Stimulated activated CD8-positive, alpha-beta memory T cell treated with anti-CD3 and anti-CD28 coated beads, Interleukin-12 subunit alpha, Interleukin-12 subunit beta, amount 100 ng/mL, for 1 hour (primary cell): ENCODE measurements at places on chromosomes 11 and 22.
A peak's percentile ranks its signal among the peaks of the same experiment; 100 is the strongest.

GRCh38 chr22:29030618-29031226 lies 30.9 kb downstream of the C22orf31 start:
- DNase-seq, result no peak

DNA sequence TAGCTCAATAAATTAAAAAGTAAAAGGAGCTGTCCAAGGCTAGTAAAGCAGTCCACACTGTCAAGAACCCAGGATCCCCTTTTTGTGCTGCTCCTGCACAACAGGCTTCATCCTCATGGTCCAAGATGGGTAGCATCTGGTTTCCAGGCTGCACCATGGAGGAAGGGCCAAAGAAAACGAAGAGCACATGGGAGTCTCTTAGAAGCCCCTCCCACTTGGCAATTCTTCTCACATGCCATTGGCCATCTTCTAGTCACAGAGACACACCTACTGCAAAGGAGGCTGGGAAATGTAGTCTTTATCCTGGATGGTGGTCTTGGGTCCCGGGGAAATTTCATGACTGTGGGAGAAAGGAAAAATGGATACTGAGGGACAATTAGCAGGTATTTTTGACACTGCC lies 37.8 kb downstream of the PRR5L start:
- no peak for DNase-seq

DNA sequence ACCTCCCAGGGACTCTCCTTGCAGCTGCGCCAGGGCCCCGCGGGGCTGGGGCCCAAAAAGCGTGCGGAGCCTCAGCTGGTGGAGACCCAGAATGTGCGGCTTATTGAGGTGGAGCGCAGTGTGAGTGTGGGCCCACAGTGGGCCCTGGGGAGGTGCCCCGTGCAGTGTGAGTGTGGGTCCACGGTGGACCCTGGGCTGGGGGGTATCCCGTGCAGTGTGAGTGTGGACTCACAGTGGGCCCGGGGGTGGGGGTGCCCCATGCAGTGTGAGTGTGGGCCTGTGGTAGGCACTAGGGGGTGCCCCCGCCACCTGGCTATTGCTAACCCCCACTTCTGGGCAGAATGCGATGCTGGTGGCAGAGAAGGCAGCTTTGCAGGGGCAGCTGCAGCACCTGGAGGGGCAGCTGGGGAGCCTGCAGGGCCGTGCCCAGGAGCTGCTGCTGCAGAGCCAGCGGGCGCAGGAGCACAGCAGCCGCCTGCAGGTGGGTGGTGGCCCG lies 7.8 kb upstream of the RPS6KA4 start:
- DNase-seq, result no peak

DNA sequence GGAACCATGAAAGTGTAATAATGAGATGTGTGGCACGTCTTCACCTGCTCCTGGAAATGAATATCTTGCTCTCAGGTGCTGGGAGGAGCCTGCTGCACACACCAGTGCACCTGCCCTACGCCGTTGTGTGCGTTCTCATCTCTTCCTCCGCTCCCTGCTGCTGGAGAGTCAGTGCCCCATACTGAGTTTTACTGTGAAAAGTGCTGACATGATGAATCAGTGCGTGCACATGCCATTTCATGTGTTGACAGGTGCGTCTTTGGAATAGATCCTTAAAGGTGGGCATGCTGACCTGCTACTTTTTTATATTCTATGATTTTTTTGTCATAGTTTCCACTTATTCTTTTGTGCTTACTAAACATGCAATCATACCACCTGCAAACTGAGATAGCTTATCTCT lies 1015.8 kb downstream of the BRD1 start:
- no peak for DNase-seq

GRCh38 chr11:8025816-8026215 lies 38.7 kb downstream of the EIF3F start:
- no peak for DNase-seq

GRCh38 chr11:68255526-68255925 lies 16.2 kb downstream of the C11orf24 start:
- no peak for DNase-seq

DNA sequence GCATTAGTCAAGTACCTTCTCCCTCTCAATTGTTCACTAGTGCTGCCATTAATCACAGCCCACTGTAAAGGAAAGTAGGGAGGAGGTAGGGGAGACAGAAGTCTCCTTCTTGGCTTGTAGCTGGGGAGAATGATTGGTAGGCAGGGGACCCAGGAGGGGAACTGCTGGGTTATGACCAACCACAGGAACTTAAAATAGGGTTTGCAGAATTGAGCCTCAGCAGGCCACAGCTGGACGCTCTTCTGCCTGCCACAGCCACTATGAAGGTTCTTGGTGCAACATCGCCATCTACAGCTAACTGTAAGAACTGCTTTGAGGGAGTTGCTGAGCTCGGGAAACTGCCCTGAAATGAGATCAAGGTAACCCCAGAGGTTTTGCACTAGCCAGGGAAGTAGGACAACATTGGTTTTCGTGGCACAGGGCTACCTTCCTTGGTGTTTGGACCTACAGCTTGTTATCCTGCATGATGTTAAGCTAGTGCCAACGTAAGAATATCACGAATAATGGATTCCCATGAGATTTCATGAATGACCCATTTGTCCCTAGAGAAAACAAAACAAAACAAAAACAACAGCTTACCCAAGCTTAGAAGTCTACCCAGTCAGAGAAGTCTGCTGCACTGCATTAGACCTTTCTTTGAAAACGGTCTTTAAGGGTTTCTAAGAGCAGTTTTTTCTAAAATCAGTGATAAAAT lies 787.1 kb upstream of the API5 start:
- DNase-seq, result no peak

DNA sequence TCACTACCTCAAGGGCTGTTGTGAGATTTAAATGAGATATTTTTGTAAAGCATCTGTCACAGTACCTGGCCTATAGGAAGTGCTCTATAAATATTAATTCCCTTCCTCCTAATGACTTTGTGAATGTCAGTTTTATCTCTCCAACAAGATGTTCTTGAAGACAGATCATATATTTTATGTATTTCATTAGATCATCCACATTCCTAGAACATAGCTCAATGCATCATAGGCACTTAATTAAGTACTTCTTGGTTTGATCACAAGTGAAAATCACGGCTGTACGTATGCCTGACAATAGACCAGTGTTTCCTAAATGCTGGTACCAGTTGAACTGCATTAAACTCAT lies 49.9 kb downstream of the RAB30 start:
- DNase-seq, result no peak

DNA sequence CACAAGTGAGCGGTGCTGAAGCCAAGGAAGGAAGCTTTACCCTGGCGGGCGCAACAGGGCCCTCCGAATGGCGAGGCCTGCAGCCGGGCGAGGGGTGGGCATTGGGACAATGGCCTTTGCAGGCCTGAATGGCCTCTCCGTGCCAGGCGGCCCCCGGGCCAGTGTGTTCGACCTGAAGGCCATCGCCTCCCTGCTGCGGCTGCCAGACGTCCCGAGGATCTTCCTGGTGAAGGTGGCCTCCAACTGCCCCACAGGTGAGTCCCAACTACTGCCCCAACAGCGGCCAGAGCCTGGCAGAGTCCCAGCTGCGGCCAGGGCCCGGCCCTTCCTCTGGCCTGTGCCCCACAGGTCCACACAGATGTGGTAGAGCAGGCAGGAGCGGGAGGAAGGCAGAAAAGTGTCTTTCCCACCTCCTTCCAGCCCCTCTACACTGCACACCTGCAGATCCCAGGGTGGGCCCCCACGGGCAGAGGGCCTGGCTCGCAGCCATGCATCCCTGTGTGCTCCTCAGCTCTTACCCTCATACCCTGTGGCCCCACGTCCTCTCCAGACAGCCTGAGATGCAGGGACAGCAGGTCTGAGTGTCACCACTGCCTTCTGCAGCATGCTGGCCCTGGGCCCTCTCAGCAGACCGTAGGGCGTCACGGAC lies 11.3 kb downstream of the PHLDA2 start:
- DNase-seq, result no peak

GRCh38 chr11:2886191-2886894 lies 768 bp upstream of the CDKN1C start:
- no peak for DNase-seq

GRCh38 chr11:113405724-113406478 lies 18.3 kb downstream of the ANKK1 start:
- DNase-seq, result no peak

- no peak for DNase-seq
These were observed 3.3 kb downstream of the CD248 start for GRCh38 chr11:66313321-66314185.

DNA sequence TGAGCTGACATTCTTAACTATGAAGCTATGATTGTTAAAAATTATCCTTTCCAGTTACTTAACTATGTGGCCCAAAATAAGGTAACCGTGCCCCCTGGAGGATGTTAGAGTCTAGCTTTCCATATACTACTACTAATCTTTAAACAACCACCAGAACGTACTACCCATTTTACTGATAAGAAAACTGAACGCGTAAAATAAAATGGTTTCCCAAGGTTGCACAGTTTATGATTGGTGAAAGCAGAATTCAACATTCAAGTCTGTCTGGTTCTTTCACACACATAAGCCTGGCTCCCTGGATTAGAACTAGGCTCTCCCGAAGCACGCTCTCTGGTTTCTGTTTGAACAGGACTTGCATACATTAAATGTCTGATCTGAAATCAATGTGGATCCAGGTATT lies 437.8 kb upstream of the CCDC90B start:
- no peak for DNase-seq

- DNase-seq, result no peak
These were observed 6.1 kb upstream of the ELF5 start for GRCh38 chr11:34519595-34520235.

GRCh38 chr11:77647654-77648305 lies 10.2 kb upstream of the CLNS1A start:
- DNase-seq, result no peak

DNA sequence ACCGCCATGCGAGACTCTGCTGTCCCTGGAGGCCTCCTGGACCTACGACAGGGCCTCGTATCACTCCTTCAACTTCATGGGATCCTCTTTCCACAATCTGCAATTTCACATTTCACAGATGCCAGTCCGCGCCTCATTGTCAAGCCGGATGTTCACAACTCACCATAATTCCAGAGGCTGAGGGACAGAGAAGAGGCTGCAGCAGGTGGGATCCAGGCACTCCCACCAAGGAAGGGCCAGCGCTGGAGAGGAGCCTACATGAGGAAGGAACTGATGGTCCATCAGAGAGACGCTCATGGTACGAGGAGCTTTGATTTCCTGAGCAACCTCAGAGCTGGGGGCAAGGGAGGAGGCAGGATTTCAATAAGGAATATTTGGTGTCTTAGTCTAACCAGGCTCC lies 495.0 kb downstream of the BRD1 start:
- no peak for DNase-seq

GRCh38 chr11:119062779-119063178 lies 4.8 kb upstream of the VPS11 start:
- no peak for DNase-seq

- peak; percentile 36 for DNase-seq
These were observed at the start of gene UPK3A for GRCh38 chr22:45284705-45285262. TSS of gene UPK3A (plus strand) at chr22:45284949. CDS start at chr22:45285014, 65 bp downstream.

DNA sequence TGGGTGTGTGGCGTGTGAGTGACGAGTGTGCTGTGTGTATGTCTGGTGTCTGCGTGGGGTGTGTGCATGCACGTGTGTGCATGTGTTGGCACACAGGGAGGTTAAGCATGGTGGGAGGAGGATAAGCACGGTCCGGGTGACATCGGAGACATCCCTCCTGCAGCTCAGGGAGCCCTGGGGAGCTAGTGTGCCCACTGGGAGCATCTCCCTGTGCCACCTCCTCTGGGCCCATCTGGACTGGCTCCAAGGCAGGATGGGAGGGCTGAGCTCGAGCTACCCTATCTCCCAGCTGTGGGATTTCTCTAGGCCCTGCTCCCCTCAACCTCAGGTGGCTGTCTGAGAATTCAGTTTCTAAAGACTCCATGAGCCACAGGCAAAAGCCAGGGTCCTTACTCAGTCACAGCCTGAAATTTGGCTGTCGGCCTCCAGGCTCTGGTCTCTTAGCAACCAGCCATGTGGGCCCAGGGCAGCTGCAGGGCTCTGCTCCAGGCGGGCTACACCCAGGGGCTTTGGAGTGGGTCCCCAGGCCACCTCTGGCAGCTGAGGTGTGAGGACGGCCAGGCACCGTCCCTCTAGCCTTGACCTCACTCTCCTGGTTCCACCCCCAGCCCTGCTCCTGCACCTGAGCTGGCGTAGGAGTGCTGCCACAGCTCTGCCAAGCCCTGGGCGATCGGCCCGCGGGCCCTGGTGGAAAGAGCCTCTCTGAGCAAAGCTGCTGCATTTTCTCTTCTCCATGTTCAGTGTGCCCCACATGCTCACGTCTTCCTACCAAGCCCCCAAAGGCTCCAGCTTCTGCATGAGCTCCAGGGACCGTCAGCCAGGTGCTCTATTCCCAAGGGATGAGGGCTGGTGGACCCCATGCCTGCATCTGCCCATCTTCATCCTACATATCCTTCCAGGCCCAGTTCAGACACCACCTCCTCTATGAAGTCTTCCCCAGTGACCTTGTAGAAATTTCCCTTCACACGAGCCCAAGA lies 39.7 kb downstream of the RTL6 start:
- no peak for DNase-seq

DNA sequence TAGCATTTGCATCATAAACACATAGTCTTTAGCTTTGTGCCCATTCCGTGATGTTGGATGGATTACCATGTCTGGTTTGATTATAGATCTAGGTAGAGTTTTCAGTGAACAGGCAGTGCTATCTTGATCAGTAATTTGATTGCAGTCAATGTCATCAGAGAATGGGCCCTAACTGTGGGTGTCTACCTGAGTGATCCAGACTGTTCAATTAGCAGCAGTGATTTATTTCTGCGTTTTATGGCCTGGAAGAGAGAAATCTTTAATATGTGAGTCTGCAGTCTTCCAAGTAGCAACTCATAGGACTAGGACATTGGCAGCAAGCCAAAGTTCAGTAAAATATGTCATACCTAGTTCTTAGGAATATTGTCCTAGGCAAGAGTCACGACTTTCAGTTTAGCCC lies 80.3 kb downstream of the CASP12 start:
- DNase-seq, result no peak

DNA sequence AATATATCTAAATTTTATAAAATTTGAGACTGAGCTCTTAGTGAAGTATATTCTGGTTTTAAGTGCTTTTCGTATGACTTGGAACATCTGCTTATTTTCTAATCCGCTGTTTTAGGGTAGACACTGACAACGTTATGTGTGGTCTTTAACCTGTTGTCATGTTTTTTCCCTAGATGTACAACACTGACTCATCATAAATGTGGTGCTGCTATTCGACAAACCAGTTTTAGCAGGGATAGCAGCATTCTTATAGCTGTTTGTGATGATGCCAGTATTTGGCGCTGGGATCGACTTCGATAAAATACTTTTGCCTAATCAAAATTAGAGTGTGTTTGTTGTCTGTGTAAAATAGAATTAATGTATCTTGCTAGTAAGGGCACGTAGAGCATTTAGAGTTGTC lies 23.8 kb upstream of the HIKESHI start:
- no peak for DNase-seq

- no peak for DNase-seq
These were observed 25.3 kb downstream of the MB start for GRCh38 chr22:35591714-35592417.
